Activated T-helper 1 cell treated with Interleukin-2 at 50 U/mL for 16 hours (primary cell): ENCODE measurements at places on chromosomes 2 and 18.

DNA sequence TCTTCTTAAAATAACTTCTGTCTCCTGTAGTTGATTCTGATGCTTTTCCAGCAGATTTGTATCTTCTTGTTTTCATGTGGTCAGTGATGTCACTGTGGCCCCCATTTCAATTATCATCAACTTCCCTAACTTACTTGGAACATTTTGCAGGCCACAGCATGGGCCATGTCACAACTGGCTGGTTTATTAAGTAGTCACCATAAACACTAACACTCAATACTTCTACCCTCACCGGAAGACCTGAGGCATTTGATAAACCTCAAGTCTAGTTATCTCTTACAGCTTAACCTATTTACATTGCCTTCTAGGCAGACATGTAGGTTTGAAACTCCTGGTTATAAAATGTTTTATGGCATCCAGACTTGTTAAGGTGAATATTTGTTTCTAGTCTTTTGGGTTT is 37.4 kb upstream of the PROKR1 start:
- no peak for DNase-seq

GRCh38 chr2:9397201-9397600 is 26.1 kb downstream of the ITGB1BP1 start:
- DNase-seq, result no peak

GRCh38 chr2:170651624-170652325 is 63.4 kb upstream of the SP5 start:
- DNase-seq, result peak; percentile 4

DNA sequence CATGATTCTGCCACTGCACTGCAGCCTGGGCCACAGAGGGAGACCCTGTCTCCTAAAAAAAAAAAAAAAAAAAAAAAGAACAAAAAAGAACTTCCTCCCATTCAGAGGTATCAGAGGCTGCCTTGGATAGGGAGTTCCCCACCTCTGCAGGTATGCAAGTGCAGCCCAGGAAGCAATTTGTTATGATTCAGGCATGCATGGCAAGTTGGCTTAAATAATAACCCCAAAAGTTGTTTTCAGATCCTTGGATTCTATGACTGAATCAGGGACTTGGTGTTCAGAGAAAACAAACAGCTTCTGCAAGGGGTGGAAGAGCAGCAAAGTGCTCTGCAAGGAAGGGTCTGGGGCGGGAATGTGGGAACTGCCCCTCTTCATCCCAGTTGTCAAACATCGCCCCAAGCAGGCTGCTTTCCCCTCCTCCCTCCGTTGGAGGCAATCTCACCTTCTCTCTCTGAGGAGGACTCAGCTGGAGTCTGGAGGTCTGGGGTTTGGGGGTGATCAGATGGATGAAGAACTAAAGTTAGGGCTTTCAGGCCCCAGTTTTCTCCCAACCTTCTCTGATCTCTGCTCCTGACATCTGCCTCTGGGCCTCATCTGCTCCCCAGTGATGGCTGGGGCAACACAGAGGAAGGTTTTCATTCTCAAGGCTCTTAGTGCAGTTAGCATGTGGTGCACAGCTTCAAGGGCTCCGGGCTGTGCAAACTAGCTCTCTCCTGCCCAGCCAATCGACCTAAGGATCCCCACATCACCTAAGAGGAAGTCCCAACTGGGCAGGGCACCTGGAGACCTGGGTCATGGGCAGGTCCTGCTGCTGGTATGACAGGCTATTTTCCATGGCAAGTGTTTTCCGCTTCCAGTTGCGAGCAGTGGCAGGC is 3.5 kb upstream of the GDF7 start:
- no peak for DNase-seq

DNA sequence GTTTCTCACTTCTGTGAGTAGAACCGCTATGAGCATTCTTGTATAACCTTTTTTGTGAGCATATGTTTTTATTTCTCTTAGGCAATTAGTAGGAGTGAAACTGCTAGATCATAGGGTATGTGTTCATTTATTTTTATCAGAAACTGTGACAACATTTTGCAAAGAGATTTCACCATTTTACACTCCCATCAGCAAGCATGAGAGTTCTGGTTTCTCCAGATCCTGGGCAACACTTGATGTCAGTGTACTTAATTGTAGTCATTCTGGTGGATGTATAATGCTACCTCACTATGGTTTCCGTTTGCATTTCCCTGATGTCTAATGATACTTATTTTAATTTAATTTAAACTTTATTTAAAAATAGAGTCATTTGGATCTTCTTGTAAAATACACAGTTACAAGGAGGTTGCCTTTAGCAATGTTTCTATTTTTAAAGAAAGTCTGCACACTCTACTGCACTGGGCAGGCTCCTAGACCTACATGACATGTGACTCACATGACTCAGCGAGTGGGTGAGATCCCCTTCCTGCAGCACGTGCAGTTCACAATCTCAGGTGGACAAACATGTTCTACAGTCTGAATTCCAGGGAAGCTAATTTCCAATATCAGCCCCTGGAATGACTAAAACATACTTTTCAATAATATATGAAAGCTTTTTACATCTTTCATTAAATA is 127.0 kb upstream of the BCL2L11 start:
- no peak for DNase-seq

- no peak for DNase-seq
Observed at GRCh38 chr2:55428258-55428657, 8.6 kb upstream of the CCDC88A start.

GRCh38 chr18:51150113-51150700 is 47.3 kb downstream of the MEX3C start:
- no peak for DNase-seq

DNA sequence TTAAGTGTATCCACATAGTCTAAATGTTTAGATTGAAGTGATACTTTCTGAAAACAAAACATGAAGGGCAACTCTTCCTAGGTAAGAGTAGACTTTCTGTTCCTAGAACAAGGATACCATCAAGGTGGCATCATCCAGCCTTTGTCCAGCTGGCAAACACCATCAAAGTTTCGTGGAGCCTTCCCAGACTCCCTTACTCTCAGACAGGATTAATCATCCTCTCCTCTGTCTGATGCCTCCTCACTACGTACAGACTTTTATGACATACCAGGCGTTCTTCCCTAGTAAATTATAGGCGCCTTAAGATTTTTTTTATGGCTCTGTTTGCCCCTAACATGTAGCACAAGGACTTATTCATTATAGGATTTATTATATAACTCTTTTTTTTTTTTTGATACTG is 29.4 kb upstream of the ASNSD1 start:
- DNase-seq, result no peak

DNA sequence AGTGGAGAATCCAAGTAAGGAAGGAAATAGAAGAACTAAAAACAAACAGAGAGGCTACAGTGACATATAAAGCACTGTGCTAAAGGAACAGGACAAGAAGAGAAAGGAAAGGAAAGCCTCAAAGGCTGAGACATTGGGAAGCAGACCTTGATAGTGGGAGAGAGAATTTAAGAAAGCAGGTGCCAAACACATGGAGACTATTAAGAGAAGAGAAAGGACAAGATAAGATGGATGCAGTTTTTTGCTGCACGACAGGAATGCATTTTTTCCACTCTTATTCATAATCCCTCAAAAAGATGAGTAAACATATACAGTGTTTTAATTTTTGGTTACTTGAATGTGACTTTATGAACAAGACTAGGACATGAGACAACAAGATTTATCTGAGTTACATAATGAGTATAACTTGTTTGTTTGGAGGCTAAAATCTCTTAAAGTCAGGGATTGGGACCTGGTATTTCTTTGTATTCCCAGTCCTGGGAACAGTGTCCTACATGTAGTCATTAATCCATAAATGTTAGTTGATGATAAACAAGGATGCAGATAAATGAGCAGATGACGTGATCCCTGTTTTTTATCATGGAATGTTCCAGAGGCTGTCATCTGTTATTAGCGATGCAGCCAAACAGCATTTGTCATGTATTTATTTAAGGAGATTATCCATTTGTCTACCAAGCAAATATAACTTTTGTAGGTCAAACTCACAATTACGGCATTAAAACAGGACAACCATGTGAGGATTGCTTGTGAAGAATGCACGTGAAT is 141.7 kb downstream of the DNER start:
- no peak for DNase-seq

GRCh38 chr18:55607773-55608172 is 19.8 kb upstream of the TCF4 start:
- DNase-seq, result no peak
